ENCODE measurements at places on chromosomes 4 and X.

GRCh38 chrX:136954930-136955329, 74.4 kb upstream of the RBMX start:
- DNase-seq = peak; percentile 60

DNA sequence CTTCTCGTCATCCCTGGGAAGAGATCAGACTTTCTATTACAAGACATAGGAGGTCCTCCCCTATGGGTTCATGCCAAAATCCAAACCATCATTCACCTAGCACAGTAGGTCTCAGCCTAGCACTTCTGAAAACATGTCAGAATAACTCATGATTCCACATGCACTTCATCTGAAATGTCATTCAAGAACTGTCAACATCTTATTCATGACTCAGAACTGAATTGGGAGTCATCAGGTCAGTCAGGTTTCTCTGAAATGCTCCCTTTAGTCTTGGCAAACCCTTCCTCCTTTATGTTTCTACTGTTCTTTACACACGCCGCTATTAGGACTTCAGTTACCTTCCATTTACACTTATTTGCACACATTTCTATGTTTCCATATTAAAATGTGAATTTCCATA, 67.2 kb downstream of the ANTXR2 start:
- DNase-seq = peak; percentile 11

DNA sequence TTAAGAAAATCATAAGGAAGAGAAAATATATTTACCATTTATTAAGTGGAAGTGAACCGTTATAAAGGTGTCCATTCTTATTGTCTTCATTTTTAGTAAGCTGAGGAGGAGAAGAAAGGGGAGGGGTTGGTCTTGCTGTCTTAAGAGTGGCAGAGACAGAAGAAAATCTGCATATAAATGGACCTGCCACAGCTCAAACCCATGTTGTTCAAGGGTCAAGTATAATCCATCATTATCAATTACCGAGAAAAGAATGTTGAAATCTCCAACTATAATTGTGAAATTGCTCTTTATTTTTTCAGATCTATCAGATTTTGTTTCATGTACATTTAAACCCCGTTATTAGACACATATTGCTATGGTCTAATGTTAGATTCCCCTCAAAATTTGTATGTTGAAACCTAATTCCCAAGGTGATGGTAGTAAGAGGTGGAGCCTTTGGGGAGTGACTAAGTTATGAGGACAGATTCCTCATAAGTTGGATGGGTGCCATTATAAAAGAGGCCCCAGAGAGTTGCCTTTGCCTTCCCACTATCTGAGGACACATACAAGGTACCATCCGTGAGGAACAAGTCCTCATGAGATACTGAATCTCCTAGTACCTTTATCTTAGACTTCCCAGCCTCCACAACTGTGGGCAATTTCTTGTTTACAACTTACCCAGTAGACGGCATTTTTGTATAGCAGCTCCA, 58.5 kb upstream of the SMAD1 start:
- DNase-seq = no peak

- peak; percentile 86 for DNase-seq
These were observed 16.8 kb downstream of the FGFR3 start for GRCh38 chr4:1809754-1810502.

DNA sequence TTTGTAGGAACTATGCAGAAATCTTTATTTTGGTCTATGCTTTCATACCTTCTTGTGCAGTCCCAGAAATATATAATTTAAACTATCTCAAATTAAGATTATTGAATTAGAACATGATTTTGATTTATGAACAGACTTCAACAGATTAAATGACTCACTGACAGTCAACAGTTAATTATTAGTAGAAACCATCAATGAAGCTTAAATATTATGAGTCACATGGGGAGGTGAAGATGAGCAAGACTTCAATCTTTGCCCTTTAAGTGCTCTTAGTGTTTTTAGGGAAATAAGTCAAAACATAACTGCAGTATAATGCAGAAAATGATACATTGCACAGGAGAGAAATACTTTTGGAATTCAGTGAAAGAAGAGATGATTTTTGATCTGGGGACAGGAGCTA, 81.5 kb upstream of the BMP3 start:
- no peak for DNase-seq

DNA sequence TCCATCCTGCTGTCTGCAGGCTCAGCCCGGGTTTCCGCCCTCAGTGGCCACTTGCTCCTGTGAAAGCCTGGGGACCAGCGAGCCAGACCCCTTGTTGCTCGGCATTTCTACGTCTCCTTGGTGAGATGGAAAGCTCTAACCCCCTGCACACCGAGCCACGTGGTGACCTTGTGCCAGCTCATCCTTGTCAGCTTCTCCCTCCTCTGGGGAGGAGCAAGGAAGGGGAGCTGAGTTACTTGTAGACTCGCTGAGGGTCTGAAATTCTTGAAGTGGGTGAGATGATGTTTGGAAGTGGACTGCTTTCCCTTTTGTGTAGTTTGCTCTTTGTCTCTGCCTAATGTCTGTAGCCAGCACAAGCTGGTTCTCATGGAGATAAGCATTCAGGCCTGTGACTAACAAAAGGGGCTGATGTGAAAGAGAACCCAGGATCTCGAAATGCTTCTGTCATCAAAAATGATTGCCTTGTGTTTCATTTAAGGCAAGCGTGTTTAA, 29.3 kb downstream of the RGS12 start:
- DNase-seq = no peak

GRCh38 chr4:110138551-110138950, 59.9 kb downstream of the ELOVL6 start:
- no peak for DNase-seq

- no peak for DNase-seq
These were observed 166.6 kb upstream of the SLC7A11 start for GRCh38 chr4:138408758-138409157.
